ENCODE measurements at places on chromosomes 16 and 17.

- no peak for DNase-seq
Observed at GRCh38 chr17:81621494-81622130, 15.3 kb downstream of the NPLOC4 start.

- peak; percentile 17 for DNase-seq
Observed at GRCh38 chr17:68102318-68102758, 66.8 kb downstream of the KPNA2 start.

GRCh38 chr17:64281962-64282752 lies 19.1 kb upstream of the TEX2 start:
- DNase-seq = peak; percentile 37

- no peak for DNase-seq
Observed at GRCh38 chr17:13525876-13526275, 75.9 kb downstream of the HS3ST3A1 start.

GRCh38 chr16:30923554-30924075 lies at the start of gene FBXL19:
Gene FBXL19 (plus strand): TSS chr16:30923572. CDS start chr16:30925755, 2,183 bp downstream.
- DNase-seq = no peak

- DNase-seq = no peak
Observed at GRCh38 chr17:47942568-47942967, 1.2 kb downstream of the PNPO start.

- no peak for DNase-seq
Observed at GRCh38 chr17:6105649-6106007, 35.4 kb downstream of the WSCD1 start.

DNA sequence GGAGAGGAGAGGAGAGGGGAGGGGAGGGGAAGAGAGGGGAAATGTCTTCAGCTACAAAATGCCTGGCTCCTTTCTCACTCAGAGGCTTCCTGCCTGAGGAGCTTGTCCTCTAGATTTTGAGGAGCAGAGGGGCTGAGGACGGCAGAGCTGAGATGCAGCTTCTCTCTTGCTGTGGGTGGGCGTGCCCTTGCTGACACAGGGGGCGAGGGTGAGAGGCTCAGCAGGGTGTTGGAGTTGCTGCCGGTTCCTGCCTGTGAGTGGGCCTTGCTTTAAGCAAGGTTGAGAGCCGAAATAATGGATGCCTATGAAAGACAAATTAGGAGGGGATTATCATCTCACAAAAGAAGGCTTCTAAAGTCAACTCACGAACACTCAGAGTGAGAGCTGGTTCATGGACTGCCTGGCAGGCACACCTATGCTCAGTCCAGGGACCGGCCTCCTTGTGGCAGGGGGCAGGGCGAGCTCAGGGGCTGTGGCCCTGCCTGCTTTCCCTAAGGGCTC lies 215.6 kb downstream of the MSI2 start:
- no peak for DNase-seq

- no peak for DNase-seq
Observed at GRCh38 chr16:83915081-83915480, 16.2 kb downstream of the MLYCD start.

- DNase-seq = no peak
Observed at GRCh38 chr17:43722870-43723665, 35.5 kb downstream of the SOST start.

GRCh38 chr17:77424585-77425344 lies 284.0 kb downstream of the SEC14L1 start:
- DNase-seq = no peak

GRCh38 chr17:74807925-74808324 lies 31.8 kb upstream of the NAT9 start:
- no peak for DNase-seq

GRCh38 chr16:30110661-30111060 lies 2.7 kb downstream of the GDPD3 start:
- no peak for DNase-seq

- DNase-seq = no peak
Observed at GRCh38 chr17:76405607-76405966, 21.2 kb downstream of the SPHK1 start.

- DNase-seq = no peak
Observed at GRCh38 chr16:69326172-69326873, 4.1 kb downstream of the PDF start.

- DNase-seq = peak; percentile 41
Observed at GRCh38 chr17:72725433-72726068, 366.9 kb downstream of the SLC39A11 start.

DNA sequence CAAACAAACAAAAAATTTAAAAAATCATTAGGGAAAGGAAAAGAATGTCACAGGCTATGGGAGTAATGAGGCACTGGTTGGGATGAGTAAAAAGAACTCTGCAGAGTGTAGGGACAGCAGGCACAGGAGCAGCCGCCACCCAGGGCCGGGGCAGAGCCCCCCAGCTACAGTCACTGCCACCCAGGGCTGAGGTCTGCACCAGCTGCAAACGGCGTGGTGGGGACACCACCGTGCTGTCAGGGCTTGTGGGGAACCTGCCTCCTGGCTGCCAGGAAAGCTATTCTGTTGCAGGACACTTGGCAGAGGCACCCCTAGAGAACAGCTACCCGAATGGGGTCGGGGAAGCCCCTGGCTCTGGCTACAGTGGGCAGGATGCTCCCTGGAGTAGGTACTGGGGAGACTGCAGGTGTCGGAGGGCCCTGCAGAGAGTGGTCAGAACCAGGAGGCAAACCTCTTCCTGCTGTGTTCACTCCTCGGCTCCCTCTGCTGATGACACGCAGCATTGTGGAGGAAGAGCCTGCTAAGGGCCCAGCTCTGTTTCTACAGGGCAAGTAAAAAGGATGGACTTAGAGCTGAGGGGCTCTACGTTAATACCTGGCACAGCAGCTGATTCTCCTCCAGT lies 32.3 kb upstream of the CAPN15 start:
- DNase-seq = peak; percentile 4

- DNase-seq = no peak
Observed at GRCh38 chr17:28133562-28133970, 91.1 kb downstream of the NLK start.

GRCh38 chr17:12730931-12731521 lies 58.3 kb upstream of the ARHGAP44 start:
- DNase-seq = no peak

DNA sequence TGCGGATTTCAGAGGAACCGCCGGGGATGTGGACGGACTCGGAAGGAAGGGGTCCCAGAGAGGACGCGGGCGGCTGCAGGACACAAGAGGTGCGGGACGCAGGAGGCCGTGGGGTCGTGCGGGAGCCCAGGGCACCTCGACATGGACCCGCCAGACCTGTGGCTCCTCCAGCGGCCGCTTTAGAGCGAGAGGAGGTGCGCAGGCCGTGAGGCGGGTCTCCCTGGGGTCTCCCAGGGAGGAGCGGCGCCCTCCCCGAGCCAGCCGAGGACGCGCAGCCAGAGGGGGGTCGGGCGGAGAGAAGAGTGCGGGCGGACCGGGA lies 6.8 kb upstream of the FLYWCH1 start:
- no peak for DNase-seq

DNA sequence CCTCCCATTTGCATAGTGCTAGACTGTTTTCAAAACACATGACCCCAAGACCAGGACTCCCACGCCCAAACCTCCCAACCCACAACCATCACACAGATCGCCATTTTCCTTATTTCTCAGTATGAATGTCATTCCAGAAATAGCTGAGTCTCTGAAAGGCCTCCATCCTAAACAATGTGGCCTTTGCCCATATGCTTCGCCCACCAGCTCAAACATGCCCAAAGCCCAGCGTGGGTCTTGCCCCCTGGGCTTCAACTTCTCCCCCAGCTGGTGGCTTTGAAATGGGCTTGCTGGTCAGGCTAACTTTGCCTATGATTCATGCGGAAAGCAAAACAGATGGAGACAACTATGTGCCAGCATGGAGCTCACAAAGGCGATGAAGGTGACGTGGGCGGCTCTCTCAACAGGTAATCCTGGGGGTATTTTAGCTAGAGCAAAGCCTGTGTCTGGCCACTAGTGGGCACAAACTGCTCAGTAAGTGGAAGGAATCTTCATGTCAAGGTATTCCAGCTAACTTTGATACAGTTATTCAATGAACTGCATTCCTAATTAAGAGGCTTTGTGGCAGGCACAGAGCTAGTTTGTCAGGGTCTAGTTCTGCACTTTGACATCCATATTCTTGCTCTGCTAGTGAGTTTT lies 17.1 kb downstream of the PMP22 start:
- no peak for DNase-seq

GRCh38 chr16:89345642-89346150 lies 128.2 kb downstream of the ZNF778 start:
- DNase-seq = no peak

DNA sequence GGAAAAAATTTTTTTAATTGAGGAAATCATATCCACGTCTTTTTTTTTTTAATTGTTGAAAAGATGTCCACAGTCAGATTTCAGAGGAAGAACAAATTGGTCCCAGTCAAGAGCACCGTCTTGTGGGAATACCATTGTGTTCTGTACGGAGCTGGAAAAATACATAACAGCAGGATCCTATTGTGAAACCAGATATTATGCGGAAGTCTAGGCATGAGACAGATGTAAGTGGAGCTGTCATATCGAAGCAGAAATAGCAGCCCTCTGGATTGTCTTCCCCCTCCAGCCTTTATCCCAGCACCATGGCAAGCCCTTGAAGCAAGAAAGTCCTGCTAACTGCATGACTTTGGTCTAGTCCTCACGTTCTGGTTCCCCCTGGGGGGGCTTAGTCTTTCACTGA lies 391.6 kb upstream of the ASIC2 start:
- DNase-seq = no peak

- DNase-seq = peak; percentile 32
Observed at GRCh38 chr16:819336-820043, 19.0 kb upstream of the GNG13 start.

- no peak for DNase-seq
Observed at GRCh38 chr16:2584729-2585650, 47.2 kb downstream of the PDPK1 start.

GRCh38 chr16:17278988-17279387 lies 191.8 kb downstream of the XYLT1 start:
- DNase-seq = no peak

GRCh38 chr16:85717393-85718152 lies 28.8 kb upstream of the GINS2 start:
- peak; percentile 52 for DNase-seq

GRCh38 chr17:48025040-48025903 lies 12.3 kb downstream of the COPZ2 start:
- peak; percentile 97 for DNase-seq

GRCh38 chr17:7019839-7020519 lies 2.9 kb upstream of the BCL6B start:
- no peak for DNase-seq

- no peak for DNase-seq
Observed at GRCh38 chr16:52174168-52174567, 372.8 kb downstream of the TOX3 start.

DNA sequence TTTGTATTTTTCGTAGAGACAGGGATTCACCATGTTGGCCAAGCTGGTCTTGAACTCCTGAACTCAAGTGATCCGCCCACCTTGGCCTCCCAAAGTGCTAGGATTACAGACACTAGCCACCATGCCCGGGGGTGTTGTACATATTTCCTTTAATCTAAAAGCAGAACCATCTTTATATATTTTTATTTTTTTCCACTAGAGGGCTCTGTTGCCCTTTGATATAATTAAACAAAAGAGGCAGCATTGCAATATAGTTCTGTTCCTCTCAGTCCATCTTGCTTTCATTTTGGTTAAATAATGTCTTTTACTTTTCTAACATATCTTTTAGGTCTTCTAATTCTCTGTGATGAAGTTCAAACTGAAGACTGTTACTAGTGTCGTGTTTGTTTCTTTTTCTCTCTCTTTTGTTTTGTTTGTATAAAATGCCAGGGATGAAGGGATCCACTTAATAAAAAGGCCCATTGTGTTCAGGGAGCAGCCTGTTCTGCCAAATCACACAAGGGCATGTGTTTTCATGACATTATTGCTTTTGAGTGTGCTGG lies 23.4 kb downstream of the WWOX start:
- DNase-seq = peak; percentile 17

DNA sequence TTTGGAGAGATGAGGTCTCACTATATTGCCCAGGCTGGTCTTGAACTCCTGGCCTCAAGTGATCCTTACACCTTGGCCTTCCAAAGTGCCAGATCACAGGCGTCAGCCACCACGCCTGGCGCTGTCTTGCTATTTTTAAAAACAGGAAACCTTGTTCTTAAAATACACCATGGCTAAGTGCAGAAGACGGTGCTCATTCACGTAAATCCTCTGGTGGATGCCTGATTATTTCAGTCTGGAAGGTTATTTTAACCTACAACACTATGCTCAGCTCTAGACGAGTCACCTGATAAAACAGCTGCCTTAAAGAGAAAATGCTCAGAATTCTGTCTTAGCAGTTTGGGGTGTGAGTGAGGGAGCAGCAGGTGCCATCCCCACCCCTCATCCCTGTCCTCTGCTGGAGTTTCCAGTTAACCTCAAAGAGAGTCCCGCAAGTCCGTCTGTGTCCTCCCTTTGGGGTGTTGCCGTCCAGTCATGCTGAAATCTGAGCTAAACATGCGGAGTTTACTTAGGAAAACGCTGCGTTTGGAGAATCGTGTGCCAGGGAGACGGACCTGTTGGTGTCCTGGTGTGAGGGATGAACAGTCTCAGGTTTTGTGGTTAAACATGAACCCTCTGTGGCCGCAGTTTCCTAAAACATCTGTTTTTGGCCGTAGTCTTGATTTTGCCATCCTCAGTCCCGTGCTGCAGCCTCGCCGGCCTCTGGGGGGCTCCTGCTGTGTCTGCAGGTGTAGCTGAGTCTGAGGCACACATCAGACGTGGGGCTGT lies 17.1 kb downstream of the SPG7 start:
- DNase-seq = no peak

DNA sequence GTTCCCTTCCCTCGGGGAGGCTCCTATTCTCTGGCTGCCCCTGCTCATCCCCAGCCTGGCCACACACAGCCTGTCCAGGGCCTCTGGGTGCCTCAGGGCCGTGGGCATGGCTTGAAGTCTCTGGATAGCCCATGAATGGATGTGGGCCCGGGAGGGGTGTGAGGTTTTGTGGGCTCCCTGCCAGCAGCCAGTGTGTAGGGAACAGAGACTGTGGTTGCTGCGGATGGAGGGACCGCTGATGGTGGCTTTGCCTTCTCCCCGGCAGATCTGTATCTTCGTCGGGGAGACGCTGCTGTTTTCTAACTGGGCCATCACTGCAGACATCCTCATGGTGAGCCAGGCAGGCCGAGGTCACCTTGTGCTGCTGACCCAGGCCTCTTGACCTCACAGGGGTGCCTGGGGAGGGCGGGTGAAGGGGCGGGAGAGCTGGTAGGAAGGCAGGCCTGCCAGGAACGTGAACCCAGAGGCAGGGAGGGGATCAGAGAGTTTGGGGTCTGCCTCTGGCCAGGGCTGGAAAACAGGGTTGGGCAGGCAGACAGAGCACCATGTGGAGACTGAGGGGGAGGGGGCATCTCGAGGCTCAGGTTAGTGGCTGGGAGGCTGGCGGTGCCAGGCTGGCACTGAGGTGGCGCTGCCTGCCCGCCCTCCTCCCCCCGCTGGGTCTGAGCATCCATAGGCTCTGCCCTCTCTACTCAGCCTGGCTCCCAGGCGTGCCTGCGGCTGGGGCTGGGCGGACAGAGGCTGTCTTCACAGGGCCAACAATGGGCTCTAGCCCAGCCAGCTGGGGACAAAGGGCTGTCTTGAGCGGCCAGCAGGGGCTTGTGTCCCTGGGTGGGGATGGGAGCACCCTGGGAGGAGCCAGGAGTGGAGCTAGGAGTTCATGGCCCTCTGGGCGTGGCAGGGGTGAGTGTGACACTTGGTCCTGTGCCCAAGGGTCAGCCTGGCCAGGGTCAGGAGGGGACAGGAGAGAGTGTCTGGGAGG lies 21.4 kb downstream of the MYBBP1A start:
- no peak for DNase-seq
